ENCODE measurements at places on chromosomes 5 and 9. TPM values are rescaled to one million over a fixed set of nuclear protein-coding genes. Genes with fewer than 3 reads are reported as not detected.

Gene SERF1B
- 12.8 TPM for total RNA-seq

DNA sequence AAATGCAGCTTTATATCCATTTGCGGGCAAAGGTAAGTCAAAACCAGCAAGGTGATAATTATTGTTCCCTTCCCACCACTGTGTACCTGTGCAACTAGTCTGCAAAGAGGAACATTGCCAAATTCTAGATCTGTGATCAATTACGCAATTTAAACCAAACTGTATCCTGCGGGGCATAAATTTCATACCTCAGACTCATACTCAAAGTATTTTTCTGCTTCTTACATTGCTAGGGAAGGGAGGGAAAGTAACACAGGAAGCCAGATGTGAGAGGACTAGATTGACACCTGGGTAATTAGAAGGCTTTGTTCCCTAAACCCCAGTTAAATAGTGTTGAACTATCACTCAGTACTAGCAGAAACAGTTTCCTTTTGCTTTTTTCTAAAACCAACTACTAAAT, 240.2 kb upstream of the ZNF608 start:
- DNase-seq, result no peak

- DNase-seq, result peak; percentile 39
These were observed 4.1 kb downstream of the LRSAM1 start for GRCh38 chr9:127455324-127455992.

GRCh38 chr9:131274674-131275331, 1.5 kb downstream of the FAM78A start:
- DNase-seq, result peak; percentile 53

DNA sequence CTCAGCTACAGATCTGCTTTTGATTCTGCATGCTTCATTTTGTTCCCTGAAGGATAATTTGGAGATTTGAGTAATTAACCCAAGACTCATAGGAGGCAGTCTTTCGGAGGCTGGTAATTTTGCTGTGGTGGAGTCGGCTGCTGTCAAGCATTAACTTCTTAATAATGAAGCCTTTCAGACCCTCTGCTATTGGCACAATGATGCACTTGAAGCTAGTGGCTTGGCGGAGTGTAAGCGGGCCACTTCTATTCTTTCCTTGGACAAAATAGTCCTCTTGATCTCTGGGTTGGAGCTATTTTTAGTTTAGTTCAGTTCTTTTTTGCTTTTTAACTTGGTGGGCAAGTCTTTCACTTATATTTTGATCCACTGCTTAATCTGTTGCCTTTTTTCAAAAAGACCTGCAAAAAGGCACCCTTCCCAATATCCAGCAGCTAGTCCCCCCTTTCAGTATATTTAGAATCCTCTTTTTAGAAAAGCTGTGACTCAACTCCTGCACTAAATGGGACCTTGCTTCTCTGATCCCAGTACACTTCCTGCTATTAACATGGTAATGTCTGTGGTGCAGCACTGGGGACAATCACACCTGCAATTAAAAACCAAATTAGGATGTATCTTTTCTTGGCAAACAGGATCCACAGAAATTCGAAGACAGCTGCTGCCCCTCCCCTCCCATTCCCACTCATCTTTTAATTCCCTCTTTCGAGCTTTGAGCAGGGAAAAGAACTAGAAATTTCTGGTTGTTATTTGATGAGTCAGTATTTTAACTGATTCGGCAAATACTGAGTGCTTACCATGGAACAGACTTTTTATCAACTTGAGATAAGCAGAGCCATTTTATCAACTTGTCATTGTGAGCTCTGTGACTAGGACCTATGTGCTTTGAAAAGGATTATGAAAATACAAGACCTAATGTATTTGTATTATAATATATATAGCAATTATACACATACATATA, 169.4 kb upstream of the ANKRD55 start:
- no peak for DNase-seq

DNA sequence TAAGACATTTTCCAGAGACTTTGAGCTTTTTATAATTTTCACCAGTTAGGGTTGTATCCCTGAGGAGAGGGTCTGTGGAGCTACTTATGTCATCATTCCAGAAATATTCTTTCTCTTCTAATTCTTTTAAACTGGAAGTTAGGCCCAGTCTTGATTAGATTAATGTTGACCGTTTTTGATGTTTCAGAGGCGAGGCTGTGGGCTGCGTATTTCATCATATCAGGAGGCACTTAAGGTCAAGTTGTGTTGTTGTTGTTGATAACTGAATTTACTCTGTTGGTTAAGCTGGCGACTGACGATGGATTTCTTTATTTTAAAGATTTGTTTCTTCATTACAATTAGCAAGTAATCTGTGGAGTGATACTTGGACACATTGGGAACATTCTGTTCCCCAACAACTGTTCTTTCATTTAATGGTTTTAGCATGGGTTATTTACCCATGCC, 20.1 kb downstream of the IPO11 start:
- no peak for DNase-seq
